ENCODE measurements at places on chromosomes 4 and X. TPM values are rescaled to one million over a fixed set of nuclear protein-coding genes. Genes with fewer than 3 reads are reported as not detected.

GRCh38 chr4:8013976-8014726, 74.5 kb upstream of the AFAP1 start:
- H3K4me3 ChIP-seq = no peak overlapping the region
- H3K4me1 ChIP-seq = peaks cover 24% of the 10 kb centered on the region
- H3K27me3 ChIP-seq = no peaks in the 10 kb centered on the region

DNA sequence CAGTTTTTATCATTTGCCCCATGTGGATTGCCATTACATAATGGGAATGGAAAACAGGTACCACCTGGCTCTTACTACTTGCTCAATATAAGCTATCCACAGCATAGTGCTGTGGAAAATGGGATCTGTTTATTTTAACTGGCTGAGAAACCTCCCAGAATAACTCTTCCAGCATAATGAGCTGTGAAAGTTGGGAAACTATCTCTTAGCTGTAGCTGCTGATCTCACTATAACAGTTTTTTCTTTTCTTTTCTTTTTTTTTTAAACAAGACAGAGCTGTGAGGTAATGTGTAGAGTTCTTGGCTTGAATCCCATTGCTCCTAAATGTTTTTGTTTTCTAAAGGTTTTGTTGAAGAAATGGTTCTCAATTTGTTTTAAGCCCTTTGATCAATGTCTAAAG, 988.3 kb downstream of the PCDH19 start:
- no peak for DNase-seq
- no peaks in the 10 kb centered on the region for H3K27me3 ChIP-seq
- H3K36me3 ChIP-seq = no peaks in the 10 kb centered on the region
- H3K4me3 ChIP-seq = no peak overlapping the region

- H3K36me3 ChIP-seq = no peaks in the 10 kb centered on the region
- no peak for DNase-seq
- no peak overlapping the region for H3K27ac ChIP-seq
- no peaks in the 10 kb centered on the region for H3K4me1 ChIP-seq
Observed at GRCh38 chrX:63258144-63258543, 93.0 kb downstream of the SPIN4 start.

GRCh38 chr4:94412658-94413038, 39.1 kb upstream of the PDLIM5 start:
- peak overlapping the region; percentile 31 for H3K27ac ChIP-seq
- H3K27me3 ChIP-seq = peaks cover 3% of the 10 kb centered on the region
- peak overlapping the region; percentile 33 for H3K4me3 ChIP-seq
- H3K4me1 ChIP-seq = peaks cover 50% of the 10 kb centered on the region
- DNase-seq = no peak

The CHRDL1 gene
- total RNA-seq = 6.3 TPM

The MMGT1 gene
- total RNA-seq = 17.6 TPM

DNA sequence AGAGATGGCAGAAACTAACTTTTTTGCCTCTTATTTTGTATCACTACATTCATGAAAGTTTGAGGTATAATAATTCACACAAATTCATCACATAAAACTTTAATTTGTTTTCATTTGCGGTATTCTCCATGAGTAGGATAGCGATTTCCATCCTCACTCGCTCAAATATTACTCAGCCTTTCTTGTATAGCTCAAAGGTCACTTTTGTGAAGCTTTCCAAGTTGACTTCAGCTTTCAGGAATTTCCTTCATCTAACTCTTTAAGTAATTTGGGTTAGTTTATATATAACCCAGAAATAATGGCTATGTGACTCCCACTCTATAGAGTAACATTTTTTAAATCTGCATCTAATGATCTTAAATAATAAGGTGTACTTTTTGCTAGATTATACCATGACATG, 314.4 kb downstream of the IL1RAPL1 start:
- H3K27me3 ChIP-seq = no peaks in the 10 kb centered on the region
- no peak overlapping the region for H3K4me3 ChIP-seq
- no peak for DNase-seq

The GPR34 gene
- not detected for total RNA-seq

The REELD1 gene
- total RNA-seq = 0.13 TPM

DNA sequence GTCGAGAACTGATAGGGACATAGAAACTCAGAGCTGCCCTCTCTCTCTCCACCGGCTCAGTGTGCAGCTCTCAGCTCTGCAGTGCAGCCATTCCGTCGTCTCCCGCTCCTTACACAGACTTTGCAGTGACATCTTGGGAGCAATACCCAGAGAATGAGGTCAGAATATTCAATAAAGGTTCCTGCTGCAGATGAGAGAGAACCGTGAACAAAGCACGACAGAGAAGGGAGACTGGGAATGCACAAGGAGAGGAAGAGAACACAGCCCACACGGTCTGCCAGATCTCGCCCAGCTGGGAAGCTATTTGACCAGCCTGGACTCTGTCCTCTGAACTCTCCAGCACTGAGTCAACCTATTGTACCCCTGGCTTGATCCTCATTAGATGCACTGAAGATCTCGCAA, 118.0 kb upstream of the PPARGC1A start:
- H3K4me1 ChIP-seq = peaks cover 37% of the 10 kb centered on the region
- no peak for DNase-seq
- peaks cover 2% of the 10 kb centered on the region for H3K27me3 ChIP-seq

DNA sequence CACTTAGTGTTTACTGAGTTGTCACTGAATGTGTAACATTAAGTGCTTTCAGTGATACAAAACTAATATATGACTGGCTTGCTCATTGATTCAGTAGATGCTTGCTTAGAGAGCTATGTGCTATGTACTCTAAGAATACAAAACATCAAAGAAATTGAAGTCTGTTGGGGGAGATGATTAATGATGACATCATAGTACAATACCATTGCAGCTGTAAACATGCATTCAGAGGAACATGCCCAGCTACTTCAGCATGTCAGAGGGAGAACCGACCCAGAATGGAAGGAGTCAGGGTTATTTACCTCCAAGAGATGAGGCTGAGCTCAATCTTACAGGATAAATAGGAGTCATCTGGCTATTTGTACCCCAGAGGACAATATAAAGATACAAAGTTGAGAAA, 290.8 kb downstream of the TENM3 start:
- H3K4me3 ChIP-seq = no peak overlapping the region
- peaks cover 3% of the 10 kb centered on the region for H3K4me1 ChIP-seq
- no peaks in the 10 kb centered on the region for H3K36me3 ChIP-seq
- no peaks in the 10 kb centered on the region for H3K27me3 ChIP-seq
- no peak overlapping the region for H3K27ac ChIP-seq
- DNase-seq = no peak

DNA sequence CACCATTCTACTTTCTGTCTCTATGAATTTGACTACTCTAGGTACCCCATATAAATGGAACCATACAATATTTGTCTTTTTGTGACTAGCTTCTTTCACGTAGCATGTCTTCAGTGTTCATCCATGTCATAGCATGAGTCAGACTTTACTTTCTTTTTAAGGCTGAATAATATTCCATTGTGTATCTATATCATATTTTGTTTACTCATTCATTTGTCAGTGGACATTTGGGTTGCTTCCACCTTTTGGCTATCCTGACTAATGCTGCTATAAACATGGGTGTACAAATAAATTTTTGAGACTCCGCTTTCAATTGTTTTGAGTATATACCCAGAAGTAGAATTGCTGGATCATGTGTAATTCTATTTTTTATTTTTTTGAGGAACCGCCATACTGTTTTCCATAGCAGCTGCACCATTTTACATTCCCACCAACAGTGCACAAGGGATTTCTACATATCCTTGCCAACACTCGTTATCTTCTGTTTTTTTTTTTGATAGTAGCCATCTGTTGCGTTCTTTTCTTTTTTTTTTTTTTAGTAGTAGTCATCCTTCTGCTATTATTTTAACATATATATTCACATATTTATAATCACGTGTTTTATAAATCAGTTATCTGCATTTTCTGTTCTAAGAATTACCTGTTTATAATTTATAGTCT, 158.0 kb upstream of the MED14 start:
- H3K4me3 ChIP-seq = no peak overlapping the region
- H3K27ac ChIP-seq = no peak overlapping the region
- no peak for DNase-seq
- H3K36me3 ChIP-seq = no peaks in the 10 kb centered on the region

The LNX1 gene
- total RNA-seq = 14.0 TPM

The SYP gene
- 0.33 TPM for total RNA-seq

GRCh38 chr4:26296021-26296420, 24.8 kb upstream of the RBPJ start:
- H3K4me1 ChIP-seq = peaks cover 30% of the 10 kb centered on the region
- no peaks in the 10 kb centered on the region for H3K36me3 ChIP-seq
- H3K27me3 ChIP-seq = no peaks in the 10 kb centered on the region

DNA sequence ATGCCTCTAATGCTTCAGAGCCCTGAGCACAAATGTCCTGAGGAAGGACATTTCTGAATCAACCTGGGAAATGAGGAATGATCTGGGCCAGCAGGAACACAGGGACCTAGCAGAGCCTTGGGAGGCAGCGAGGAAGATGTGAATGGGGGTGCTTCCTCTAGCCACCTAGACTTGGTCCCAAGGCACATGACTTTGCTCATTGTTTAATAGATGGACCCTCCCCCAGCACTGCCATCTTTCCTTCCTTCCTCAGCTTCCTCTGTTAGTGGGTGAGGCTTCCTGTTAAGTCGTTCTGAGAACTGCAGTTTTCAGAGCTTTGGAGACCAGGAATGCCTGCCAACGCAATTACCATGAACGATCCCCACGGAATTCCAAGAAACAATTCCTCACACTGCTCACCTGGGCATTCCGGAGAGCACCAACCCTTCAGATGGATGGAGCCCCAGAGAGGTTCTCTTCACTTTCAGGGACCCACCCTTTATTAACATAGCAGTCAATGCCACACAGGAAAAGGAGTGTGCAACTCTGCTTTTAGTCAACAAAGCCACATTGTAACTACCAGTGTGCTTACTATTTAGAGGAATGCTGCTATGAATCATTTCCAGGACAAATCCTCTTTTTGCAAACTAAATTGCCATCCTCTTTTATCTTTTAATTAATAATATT, 48.5 kb upstream of the STIM2 start:
- H3K4me1 ChIP-seq = peaks cover 15% of the 10 kb centered on the region
- H3K4me3 ChIP-seq = no peak overlapping the region
- no peaks in the 10 kb centered on the region for H3K27me3 ChIP-seq

DNA sequence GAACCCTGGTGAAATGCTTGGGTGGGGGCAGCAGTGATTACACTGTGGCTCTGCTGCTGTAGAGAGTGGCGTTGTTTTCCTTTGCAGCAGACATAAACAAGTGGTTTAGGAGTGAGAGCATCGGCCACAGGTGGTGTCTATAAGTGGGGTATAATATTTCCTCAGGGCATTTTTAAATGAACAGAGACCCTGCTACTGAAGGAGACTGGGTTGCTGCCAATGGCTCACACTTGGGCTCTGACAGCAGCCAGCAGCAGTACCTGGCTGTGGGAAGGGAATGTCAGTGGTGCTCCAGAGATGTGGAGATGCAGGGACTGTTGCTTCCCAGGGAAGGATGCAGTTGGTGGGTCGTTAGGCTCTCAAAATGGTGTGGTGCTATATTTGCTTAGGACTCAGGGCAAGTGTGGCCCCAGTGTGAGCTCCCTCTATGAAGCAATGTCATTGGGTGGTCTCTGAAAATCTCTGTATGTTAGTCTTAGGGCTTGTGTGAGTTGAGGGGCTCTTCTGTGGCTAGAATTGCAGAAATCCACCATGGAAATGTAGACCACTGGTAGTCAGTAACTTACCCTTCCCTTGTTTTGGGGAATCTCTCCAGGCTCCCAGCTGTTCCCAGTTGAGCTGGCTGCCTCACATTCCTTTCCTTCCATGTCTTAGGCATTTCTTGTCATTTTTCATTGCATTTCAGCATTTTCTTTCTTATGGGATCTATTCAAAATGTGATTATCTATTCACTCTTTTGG, 1023.0 kb upstream of the GRID2 start:
- no peak for DNase-seq
- H3K4me1 ChIP-seq = peaks cover 14% of the 10 kb centered on the region
- no peak overlapping the region for H3K4me3 ChIP-seq
- no peaks in the 10 kb centered on the region for H3K36me3 ChIP-seq
- no peak overlapping the region for H3K27ac ChIP-seq

GRCh38 chr4:147825451-147826287, 93.8 kb downstream of the ARHGAP10 start:
- no peak for DNase-seq
- no peaks in the 10 kb centered on the region for H3K27me3 ChIP-seq
- H3K36me3 ChIP-seq = peaks cover 9% of the 10 kb centered on the region
- H3K4me1 ChIP-seq = peaks cover 54% of the 10 kb centered on the region

DNA sequence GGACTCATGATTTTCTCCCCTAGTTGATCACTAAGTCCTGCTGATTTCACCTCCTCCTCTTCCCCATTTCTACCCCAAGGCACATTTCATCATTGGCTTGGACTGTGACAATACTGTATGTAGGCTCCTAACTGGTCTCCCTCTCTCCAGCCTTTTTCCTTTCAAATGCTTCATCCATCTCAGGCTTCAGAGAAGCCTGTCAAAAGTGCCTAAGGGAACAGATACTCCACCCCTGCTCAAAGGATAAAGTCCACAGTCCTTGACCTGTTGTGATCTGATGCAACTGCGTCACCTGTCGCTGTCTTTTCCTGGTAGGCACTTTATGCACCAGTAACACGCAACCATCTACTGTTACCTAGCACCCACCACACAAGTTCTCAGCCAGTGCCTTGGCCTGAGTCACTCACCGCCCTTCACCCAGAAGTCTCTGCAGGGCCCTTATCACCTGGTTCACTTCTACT, 12.8 kb downstream of the SCARB2 start:
- H3K4me3 ChIP-seq = no peak overlapping the region
- H3K36me3 ChIP-seq = no peaks in the 10 kb centered on the region
- no peak for DNase-seq

The F8A3 gene
- 2.7 TPM for total RNA-seq

- H3K4me3 ChIP-seq = no peak overlapping the region
- no peaks in the 10 kb centered on the region for H3K36me3 ChIP-seq
- no peaks in the 10 kb centered on the region for H3K4me1 ChIP-seq
- no peak overlapping the region for H3K27ac ChIP-seq
Observed at GRCh38 chrX:56069299-56069931, 162.7 kb upstream of the KLF8 start.

GRCh38 chr4:9937078-9937477, 84.2 kb downstream of the SLC2A9 start:
- H3K27me3 ChIP-seq = peaks cover 38% of the 10 kb centered on the region
- H3K36me3 ChIP-seq = no peaks in the 10 kb centered on the region
- no peaks in the 10 kb centered on the region for H3K4me1 ChIP-seq
- no peak for DNase-seq
- H3K27ac ChIP-seq = no peak overlapping the region

GRCh38 chrX:120769576-120770341, 105.9 kb downstream of the CT47B1 start:
- no peak overlapping the region for H3K27ac ChIP-seq
- H3K4me3 ChIP-seq = no peak overlapping the region
- DNase-seq = no peak
- H3K27me3 ChIP-seq = no peaks in the 10 kb centered on the region
- H3K36me3 ChIP-seq = no peaks in the 10 kb centered on the region

DNA sequence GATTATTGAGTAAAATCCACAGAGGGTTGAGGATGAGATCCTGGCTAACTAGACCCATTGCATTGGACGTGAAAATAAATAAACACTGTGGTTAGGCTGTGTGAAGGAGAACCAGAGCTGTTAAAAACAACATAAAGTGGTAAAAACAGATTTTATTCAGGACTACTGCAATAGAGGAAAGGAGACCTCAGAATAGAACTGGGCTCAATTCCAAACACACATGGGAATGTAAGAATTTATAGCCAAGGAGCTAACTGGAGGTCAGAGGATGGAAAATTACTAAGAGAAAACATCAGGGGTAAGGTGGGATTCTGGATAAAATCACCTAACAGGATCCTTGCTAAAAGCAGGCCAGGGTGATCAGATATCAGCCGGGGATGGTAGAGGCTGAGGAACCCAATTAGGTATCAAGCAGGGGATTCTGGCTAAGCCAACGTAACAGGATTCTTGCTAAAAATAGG, 112.4 kb downstream of the RNF150 start:
- H3K27ac ChIP-seq = peak overlapping the region; percentile 93
- H3K4me1 ChIP-seq = peaks cover 32% of the 10 kb centered on the region
- no peak for DNase-seq

GRCh38 chr4:14596028-14596427, 406.3 kb upstream of the CPEB2 start:
- no peak overlapping the region for H3K27ac ChIP-seq
- no peaks in the 10 kb centered on the region for H3K4me1 ChIP-seq
- no peak overlapping the region for H3K4me3 ChIP-seq
